NCI-H774 (cell line): ENCODE measurements at places on chromosomes 16 and 17.

- peak; percentile 25 for DNase-seq
Measured at GRCh38 chr17:41527063-41528023, 765 bp downstream of the KRT19 start.

DNA sequence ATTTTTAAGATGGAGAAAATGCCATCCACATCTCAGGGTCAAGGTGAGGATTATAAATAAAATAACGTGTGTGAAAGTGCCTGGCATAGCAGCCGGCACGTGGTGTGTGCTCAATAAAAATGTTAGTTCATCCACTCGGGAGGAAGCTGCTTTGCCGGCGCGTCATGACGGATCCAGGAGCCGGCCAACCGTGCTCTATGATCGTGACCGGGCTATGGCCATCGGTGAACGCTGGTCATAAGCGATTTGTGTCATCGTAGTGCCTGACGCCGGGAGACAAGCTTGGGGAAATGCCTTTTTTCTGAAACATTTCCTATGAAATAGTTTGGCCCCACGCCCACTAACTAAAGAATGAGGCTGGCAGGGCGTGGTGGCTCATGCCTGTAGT lies 74.0 kb downstream of the CMC2 start:
- no peak for DNase-seq

- no peak for DNase-seq
Measured at GRCh38 chr17:30381340-30381659, 2.6 kb downstream of the CPD start.

DNA sequence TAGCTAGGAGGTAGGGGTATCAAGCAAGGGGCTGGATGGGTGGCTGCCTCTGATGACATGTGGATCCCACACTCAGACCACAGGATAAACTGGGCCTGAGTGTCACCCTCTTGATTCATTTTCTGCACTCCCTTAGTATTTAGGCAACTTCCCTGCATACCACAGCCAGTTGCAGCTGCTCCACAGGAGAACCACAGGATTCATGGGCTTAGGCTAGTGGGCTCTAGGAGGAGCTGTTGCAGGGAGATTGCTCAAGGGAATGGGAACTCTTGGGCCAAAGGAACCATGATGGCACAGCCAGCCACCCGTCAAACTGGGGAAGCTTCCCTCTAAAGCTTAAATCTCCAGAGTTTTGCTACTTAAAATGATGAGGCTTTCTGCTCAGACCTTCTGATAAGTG lies 269.7 kb upstream of the ASIC2 start:
- DNase-seq = no peak

- DNase-seq = no peak
Measured at GRCh38 chr16:17258848-17259713, 211.7 kb downstream of the XYLT1 start.

DNA sequence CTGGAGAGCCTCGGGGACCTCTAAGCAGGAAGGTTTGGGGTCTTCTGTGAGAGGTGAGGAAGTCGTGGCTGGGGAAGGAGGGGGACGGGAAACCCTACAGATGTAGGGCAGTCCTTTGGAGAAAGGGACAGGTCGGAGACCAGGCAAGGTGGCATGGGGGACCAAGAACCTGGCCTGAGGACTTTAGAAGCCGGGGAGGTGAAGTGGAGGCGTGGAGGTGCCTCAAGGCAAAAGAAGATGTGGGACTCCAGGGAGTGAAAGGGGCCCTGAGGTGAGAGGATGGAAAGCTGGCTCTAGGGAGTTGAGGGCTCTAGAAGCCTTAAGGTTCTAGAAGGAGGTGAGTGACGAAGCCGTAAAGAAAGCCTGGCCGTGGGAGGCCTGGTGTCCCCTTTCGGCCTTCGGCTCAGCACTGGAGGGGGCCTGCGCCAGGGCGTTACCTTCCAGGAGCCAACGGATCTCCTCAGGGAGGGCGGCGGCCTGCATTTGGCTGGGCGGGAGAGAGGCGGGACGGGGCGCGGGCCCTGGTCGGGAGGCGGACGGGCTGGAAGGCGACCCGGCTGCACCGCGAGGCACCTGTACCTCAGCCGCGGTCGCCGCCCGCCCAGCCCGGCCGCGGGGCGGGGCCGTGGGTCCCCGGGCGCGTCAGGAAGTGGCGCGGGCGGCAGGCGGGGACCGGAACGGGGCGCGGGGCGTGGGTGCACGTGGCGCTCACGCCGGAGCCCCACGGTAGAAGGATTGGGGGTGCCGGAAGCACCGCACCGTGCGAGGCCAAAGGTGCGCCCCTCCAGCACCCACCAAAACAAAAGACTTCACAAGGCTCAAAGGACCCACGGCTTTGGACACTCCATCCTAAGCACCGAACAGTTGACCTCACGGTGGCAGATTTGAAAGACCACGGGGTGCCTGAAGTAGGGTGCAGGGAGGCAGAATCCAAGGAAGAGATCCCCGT lies at the start of gene SKAP1:
TSS of gene SKAP1 (minus strand) at position 577 of the 949 bp plus-strand sequence.
- peak; percentile 77 for DNase-seq

GRCh38 chr17:4334776-4335584 lies 31.5 kb downstream of the UBE2G1 start:
- DNase-seq = no peak

GRCh38 chr17:56320443-56320842 lies 167.2 kb downstream of the ANKFN1 start:
- no peak for DNase-seq

- DNase-seq = peak; percentile 98
Measured at GRCh38 chr17:57911834-57912673, 43.2 kb downstream of the CUEDC1 start.

DNA sequence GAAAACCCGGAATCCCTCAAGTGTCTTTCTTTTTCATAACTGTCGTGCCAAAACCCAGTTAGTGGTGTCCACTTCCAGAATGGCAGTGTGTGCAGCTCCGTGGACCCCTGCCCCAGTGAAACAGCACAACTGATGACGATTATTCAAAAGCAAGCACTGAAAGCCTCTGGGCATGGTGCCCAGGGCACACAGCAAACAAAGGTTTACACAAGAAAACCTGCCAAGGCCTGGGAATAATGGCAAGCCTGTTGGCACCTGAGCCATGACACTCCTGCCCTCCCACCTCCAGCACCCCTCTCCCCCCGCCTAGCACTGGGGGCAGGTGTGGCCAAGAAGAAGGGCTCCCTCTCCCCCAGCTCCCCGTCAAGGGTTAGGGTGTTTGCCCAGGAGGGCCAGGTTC lies 2.8 kb downstream of the PKMYT1 start:
- DNase-seq = peak; percentile 42

DNA sequence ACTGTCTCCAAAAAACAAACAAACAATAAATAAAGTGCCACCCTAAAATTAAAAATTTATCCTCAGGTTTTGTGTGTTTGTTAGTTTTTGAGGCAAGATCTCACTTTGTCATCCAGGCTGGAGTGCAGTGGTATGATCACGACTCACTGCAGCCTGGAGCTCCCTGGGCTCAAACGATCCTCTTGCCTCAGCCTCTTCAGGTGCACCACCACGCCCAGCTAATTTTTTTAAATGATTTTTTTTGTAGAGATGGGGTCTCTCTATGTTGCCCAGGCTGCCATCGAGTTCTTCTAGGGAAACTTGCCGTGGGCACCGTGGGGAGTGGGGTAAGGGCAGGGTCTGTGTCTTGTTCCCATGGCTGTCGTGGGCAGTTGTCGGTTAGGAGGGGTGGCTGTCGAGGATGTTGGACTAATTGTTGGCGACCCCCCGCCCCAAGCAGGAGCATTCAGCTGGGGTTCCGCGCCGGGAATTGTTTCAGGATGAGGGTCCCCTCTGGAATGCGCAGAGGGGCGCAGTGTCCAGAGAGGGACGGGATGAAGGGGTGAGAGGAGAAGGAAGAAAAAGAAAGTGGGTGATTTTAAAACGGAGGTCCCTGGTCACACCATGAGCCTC lies 1.1 kb upstream of the RNF213 start:
- DNase-seq = no peak

GRCh38 chr17:34859652-34860051 lies 101.6 kb downstream of the CCT6B start:
- no peak for DNase-seq

DNA sequence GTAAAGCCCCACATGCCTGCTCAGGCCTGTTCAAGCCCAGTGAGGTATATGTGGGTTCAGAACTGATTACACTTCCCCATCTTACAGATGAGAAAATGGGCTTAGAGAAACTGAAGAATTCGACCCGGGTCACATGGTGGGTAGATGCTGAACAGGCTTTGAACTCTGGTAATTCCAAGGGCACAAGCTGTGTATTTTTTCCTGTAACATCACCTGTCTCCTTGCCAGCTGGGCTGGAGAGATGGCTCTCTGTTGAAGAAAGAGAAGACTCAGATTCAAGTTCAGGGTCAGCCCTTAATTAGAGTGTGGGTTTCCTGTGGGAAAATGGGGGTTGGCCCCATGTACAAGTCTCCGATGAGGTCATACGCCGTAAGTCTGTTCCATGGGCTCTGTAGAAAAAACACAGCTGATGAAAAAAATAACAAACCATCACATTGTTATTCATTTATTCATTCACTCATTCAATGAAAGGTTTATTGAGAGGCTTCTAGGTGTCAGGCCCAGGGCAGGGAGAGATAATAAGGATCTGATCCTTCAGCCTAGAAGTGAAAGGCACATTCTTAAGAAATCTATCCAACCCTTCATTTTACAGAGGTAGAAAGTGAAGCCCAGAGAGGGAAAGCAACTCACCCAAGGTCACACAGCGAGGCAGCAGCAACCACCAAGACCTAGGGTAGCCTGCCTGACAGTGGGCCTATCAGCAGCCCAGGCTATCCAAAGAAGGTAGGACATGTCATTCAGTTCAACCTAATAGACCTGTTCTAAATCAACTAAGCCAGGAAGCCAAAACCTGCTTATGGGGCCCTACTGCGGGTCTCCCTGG lies 482.8 kb downstream of the SOX9 start:
- DNase-seq = no peak

DNA sequence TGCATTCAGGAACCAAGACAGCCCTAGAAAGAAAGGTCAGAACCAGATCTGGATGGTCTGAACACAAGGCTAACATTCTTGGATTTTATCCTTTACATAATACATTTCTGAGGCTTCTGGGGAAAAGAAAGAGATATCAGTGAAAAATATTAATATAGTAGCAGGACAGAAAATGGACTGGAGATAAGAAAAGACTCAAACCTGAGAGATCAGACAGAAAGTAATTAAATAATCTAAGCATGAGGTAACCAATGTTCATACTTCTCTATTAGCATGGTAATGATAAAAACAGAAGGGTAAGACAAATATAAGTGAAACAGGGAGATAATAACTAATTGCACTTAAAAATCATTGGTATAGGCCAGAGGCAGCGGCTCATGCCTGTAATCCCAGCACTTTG lies 5.5 kb downstream of the TRIM37 start:
- no peak for DNase-seq

GRCh38 chr17:35244341-35245195 lies 1.7 kb downstream of the SLFN5 start:
- no peak for DNase-seq

GRCh38 chr16:72814226-72814625 lies 233.7 kb downstream of the ZFHX3 start:
- no peak for DNase-seq

- DNase-seq = no peak
Measured at GRCh38 chr17:68489919-68490318, 22.3 kb upstream of the PRKAR1A start.

DNA sequence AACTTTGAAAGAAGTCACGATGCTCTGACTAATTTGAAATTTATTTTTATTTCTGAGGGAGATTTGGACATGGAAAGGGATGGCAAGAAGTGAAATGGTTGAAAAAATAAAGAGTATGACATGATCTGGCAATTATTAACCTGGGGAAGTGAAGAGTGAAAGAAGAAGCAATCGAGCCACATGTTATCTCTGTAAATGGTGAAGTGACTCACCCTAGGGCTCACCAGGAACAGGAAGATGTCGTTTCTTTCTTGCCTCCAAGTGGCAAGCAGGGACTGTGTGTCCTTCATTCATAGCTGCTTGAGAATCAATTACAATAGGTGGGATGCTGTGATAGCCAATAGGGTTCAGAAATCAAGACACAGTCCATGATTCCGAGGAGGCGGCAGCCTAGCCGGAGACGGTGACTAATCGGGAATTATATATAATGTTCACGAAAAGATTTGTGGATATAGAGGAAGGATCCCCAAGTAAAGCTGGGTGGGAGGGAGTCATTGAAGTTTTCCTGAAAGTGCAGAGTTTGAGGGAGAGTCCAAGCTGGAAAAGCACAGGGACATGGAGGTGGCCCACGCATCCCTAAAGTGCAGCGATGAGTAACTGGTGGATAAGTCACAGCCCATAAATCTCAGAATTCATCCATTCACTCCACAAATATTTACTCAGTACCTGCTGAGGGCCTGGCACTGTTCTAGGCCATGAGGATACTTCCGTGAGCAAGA lies 18.2 kb upstream of the KRT20 start:
- peak; percentile 62 for DNase-seq

- DNase-seq = no peak
Measured at GRCh38 chr16:610513-611381, 20.0 kb upstream of the WFIKKN1 start.

- no peak for DNase-seq
Measured at GRCh38 chr17:62998665-62999393, 32.8 kb downstream of the TANC2 start.

DNA sequence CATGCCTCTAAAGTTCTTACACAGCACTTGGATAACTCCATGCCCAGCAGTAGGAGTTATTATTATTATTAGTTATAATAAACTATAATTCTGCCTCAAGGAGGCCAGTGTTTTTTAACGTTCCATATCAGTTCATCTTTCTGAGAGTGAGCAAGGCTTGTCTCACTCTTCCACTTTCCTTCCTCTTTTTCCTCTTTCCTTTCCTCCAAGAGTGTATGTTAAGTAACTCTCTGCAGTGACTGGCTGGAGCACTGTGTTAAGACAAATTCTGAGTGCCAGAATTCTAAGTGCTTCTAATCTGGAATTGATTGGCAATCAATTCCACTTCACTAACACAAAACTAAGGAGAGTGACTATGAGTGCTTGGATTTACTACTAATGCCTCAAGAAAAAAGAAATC lies 16.4 kb downstream of the CLEC19A start:
- no peak for DNase-seq

DNA sequence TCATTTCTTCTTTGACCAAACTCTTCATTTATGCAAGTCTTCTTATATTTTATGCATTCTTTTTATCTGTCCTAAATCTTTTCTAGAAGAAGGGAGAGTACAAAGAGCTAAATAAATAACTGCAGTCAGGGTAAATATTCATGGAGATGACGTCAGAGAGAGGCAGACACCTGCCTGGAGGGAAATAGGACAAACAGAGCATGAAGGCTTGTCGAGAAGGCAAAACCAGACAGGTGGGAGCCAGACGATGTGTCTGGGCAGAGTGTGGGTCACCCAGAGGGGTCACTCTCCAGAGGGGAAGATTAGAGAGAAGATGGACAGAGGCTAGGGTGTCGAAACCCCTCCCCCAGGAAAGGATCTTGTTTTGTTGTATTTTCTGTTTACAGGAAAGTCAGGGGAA lies 78.3 kb upstream of the RPL38 start:
- DNase-seq = peak; percentile 85

GRCh38 chr16:17887963-17888362 lies 417.2 kb upstream of the XYLT1 start:
- DNase-seq = no peak
